Fibroblast of the aortic adventitia (primary cell): ENCODE measurements at places on chromosomes 16 and 17.

GRCh38 chr16:64206862-64207261, 915.0 kb downstream of the CDH11 start:
- no peak for DNase-seq

GRCh38 chr17:76408037-76408849, 23.8 kb downstream of the SPHK1 start:
- peak; percentile 49 for DNase-seq

- DNase-seq = peak; percentile 79
Measured at GRCh38 chr16:84826558-84826941, 6.8 kb downstream of the CRISPLD2 start.

DNA sequence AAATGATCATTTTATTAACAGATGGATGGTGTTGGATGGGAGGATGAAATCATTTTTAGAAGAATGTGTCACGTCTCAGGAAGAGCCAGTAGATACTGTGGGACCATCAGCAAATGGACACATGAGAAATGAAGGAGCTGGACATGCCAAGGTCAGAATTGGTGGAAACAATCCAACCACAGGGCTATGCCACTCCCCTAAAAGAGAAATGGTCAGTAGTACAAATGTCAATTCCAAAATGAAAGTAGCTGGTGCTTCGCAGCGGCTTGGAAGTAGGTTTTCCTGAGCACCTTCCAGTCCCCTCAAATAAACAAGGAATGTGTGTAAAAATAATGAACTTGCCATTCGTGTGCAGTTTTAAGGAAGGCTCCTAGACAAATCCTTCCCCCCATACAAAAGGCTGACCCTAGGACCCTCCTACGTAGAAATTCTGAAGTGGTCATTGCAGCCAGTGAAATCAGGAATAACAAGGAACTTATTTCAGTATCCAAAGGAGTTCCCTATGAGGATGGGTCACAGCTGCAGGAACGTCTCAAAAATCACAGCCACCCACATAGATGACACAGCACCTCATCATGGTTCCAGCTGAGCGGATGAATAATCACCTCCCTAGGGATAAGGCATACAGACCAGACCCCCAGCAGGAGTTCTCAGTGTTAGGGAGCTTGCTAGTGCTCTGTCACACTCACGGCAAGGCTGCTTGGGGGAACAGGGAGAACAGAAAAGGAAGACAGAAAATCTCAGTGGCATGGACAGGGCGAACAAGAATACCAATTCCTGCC, 239.2 kb downstream of the HS3ST3A1 start:
- peak; percentile 51 for DNase-seq

DNA sequence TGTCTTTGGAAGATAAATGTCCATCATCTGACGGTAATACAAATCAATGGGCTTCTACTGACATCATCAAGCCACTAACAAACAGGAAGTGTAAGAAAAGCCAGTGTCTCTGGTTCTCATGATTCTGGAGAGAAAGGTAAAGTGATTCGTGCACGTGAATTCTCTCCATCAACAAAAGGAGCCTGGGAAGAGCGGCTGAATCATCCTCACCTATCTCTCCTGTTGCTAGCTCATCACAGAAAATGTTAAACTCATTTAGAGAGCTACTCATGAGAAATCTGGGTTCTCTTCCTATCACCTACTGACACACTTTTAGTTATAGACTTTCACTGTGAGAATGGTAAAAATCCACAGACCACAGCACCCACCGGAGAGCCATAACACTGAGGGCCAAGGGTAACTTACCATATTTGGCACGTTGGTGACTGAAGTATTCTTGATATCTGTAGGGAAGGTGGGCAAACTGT, 70.3 kb downstream of the CREBBP start:
- no peak for DNase-seq

DNA sequence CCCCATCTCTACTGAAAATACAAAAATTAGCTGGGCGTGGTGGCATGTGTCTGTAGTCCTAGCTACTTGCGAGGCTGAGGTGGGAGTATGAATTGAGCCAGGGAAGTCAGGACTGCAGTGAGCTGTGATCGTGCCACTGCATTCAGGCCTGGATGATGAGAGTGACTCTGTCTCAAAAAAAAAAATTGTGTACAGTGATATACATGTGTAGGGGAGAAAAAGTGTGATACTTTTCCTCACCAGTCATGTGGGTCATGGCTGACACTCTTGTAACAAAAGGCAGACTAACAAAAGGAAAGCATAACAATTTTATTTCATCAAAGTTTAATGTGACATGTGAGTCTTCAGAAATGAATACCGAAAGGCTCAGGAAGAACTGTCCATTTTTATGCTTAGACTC, 2.0 kb upstream of the ABCC12 start:
- no peak for DNase-seq
